Left renal cortex interstitium (tissue), 4 donors: ENCODE measurements at places on chromosomes 1 and 21.

DNA sequence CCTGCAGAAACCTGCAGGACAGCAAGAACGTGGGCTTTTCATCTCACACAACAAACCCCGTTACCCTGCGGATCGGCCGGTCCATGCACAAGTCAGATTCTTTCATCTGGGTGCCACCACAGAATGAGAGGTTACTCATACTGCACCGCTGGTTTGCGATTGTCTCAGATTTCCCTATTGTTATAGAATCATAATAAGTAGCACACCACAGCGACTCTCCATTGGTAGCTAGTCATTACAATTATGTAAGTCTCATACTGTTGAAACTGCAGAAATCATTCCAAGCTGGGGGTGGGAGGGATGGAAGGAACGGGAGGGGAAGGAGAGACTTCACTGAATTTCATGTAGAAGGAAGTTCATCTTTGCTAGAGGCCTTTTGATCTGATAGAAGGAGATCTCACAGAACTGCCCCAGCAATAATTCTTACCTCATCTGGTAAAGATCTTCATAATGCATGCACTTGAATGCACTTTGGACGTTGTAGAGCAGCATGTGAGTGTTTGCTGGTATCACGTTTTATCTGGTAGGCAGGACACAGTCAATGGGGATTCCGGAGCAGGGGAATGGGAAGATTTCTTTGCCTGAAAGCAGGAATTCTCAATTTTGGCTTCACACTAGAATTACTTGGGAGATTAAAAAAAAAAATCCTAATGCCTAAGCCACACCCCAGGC lies 221.1 kb downstream of the KIF26B start:
- DNase-seq: no peak

DNA sequence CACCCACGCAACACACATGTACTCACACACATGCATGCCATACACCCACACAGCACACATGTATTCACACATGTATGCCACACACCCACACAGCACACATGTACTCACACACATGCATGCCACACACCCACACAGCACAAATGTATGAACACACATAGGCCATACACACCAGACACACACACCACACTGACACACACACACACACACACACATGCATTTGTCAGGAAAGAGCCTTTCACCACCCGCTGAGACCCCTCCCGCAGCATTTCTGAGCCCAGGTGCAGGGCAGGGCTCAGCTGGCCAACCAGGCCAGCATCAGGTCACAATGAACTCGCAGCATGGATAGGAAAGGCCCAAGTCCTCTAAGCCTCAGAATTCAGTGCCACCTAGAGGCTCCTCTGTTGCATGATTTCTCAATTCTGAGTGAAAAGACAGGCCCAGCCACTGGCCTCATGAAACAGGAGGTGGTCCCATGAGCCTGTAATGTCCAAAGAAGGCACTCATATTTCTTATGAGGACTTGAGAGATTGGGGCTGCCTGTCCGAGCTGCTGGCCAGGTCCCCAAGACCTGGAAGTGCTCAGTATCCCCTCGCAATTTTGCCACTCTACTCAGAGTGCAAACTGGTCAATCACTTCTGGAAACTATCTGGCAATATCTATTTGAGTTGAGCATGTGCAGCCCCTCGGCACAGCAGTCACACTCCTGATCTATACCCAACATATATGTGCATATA lies 57.3 kb downstream of the PSMG1 start:
- no peak for DNase-seq

DNA sequence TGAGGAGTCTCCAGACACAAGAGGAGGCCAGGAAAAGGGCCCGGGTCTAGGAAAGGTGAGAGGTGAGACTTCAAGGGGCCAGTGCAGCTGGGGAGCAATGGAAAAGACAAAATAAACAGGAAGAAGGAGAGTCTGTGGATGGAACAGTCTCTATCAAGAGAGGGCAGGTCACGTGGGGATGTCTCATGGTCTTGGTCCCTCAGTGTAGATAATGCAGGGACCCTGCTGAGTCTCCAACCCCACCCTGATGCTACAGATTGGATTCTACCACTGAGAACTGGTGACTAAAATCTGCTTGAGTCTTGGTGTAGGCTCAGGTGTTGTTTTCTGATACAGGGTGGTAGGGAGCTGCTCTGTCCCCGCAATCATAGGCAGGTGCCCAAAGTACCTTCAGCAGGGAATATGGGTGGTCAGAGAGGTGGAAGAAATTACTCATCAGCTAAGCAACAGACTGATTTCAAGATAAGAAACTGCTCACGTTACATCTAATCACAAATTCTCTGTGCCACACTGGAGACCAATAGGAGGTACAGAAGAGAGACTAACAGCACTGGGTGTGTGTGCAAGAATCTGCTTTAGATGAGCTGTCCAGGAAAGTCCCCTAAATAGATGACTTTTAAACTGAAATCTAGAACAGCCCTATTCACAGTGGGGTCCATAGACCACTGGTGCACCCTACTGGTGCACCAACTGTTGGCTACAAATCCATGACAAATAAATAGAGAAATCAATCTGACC lies 101.5 kb upstream of the TLR5 start:
- no peak for DNase-seq

DNA sequence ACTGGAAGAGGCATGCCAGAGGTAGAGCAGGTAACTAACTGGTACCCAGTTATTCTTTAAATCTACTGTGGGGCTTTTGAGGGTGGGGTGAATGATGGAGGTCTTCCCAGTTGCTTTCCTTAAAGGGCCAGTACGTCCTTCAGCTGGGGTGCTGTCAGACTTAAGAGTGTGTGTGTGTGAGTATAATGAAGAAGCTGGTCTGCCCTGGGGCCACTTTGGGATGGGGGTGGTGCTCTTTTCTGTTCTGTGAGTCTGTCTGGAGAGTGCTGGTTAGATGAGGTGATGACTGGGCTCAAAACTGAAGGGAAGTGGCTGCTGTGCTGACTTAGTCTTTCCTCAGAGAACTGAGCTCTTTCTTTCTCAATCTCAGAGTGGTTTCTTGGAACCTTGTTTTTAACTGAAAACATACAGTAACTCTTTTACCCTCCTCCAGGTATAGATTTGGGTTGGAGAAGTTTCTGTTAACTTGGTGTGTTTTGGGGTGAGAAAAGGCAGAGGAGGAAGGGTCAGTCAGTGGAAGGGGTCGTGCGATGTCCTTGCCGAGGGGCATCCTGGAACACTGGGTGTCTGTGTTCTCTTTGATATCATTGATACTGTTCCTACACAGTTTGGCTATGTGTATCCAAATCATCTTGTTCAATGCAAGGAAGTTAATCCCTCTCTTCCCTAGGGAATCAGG lies 746 bp downstream of the MACF1 start:
- DNase-seq: no peak

- DNase-seq: no peak
Observed at GRCh38 chr1:9905010-9905409, 5.1 kb downstream of the CTNNBIP1 start.

GRCh38 chr1:117339866-117340700 lies 27.2 kb upstream of the MAN1A2 start:
- DNase-seq: no peak

DNA sequence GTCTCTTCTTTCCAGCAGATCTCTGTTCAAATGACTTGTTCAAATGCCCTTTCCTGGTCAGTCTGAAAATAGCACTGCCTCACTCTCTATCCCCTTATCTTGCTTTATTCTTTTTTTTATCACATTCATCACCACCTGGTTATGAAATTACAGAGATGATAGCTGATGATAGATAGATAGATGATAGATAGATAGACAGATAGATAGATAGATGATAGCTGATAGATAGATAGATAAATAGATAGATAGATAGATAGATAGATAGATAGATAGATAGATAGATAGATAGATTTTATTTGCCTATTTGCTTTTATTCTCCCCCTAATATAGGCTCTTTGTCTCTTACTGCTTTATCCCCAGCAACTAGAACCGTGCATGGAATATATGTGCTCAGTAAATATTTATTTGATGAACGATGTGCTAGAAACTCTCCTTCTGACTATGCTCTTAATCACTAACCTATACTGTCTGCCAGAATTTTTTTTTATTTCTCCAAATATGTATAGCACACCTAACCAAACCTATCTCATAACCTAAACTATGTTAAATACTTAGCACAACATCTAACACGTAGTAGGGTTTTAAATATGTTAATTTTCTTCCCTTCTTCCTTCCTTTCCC lies 372.8 kb upstream of the DUSP10 start:
- no peak for DNase-seq

- DNase-seq: no peak
Observed at GRCh38 chr1:77900687-77901293, 12.4 kb downstream of the NEXN start.

GRCh38 chr1:32915766-32916706 lies 14.8 kb upstream of the TMEM54 start:
- DNase-seq: no peak

GRCh38 chr1:181504399-181504842 lies 21.1 kb downstream of the CACNA1E start:
- DNase-seq: no peak
